ENCODE measurements at places on chromosomes 13 and 19. TPM values are rescaled to one million over a fixed set of nuclear protein-coding genes. Genes with fewer than 3 reads are reported as not detected.

- DNase-seq: no peak
These were observed 7.1 kb downstream of the YIPF2 start for GRCh38 chr19:10921199-10921909.

GRCh38 chr13:24251525-24251924 lies 57.9 kb upstream of the C1QTNF9 start:
- DNase-seq: no peak

- DNase-seq: no peak
These were observed 44.2 kb upstream of the SLAIN1 start for GRCh38 chr13:77653301-77653700.

DNA sequence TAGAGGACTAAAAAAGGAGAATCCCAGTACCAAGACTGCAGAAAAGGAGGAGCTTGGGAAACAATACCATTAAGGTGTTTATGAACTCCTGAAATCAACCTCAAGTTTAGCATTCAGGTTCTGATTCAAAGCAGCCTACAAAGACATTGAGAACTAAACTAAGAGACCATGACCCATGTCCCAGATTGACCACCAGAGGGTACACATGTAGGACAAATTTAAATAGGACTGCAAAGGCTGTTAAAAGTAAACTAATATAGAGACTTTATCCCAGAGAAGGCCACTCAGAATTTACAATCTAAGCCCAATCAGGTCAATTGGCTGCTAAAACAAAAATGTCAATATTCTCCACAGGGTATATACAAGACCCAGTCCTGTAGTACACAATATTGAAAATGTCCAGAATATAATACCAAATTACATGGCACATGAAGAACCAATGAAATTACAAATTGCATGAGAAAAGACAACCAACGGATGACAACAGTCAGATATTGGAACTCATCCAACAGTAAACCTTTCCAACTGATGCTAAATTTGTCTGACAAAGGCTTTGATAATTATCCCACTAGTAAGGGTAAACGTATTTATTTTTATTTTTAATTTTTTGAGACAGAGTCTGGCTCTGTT lies 682.4 kb downstream of the UQCRFS1 start:
- no peak for DNase-seq

DUS3L gene
- 100 TPM for total RNA-seq

UBL5 gene
- total RNA-seq: 361 TPM
